Inflammatory macrophage treated with lipopolysaccharide for 1 hour (primary cell): ENCODE measurements at places on chromosomes 7 and 10.

DNA sequence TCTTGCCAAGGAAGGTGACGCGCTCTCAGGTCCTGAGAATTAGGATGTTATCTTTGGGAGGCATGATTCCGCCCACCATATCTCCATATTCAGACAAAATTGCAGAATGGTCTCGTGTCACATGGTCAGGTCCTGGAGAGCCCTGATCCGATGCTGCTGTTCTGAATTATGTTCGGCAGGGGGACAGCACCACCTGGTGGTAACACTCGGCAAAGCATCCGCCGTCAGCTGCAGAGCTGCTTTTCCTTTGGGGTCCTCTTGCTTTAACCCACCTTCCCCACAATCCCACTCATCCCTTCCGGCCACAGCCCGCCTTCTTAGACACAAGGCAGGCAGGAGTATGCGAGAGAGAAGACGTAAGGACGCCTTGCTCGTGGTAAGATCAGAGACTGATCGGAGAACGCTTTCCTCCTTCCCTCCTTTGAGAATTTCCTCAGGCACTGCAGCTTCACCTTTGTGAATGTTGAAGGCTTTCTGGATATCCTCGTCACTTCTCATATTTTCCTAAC is 327.8 kb upstream of the C7orf33 start:
- peak; percentile 70 for DNase-seq

DNA sequence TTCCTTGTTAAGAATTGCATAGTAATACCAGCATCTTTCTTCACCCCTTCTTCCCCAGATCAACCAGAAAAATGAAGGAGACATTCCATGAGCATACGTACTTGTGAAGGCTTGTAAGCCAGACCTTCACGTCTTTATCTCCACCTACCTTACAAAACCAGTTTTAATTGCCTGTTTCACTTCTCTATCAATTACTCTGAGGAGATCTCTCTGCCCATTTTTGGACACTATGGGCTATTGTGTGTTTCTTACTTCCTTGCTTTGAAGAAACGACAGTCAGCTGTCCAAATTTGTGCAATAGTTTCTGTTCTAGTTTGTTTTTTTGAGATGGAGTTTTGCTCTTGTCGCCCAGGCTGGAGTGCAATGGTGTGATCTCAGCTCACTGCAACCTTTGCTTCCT is 349.7 kb upstream of the MBL2 start:
- DNase-seq = peak; percentile 9

GRCh38 chr10:71271662-71272055 is 47.4 kb upstream of the SLC29A3 start:
- DNase-seq = no peak

GRCh38 chr10:921471-922414 is 9.8 kb downstream of the LARP4B start:
- peak; percentile 23 for DNase-seq

- no peak for DNase-seq
Observed at GRCh38 chr10:6602700-6603084, 22.6 kb upstream of the PRKCQ start.

GRCh38 chr7:109235316-109235715 is 665.6 kb downstream of the DNAJB9 start:
- DNase-seq = no peak

GRCh38 chr10:3941676-3942075 is 156.7 kb upstream of the KLF6 start:
- no peak for DNase-seq

- DNase-seq = no peak
Observed at GRCh38 chr10:31774928-31775650, 153.5 kb downstream of the ARHGAP12 start.
